ENCODE measurements at places on chromosomes 12 and 14.

DNA sequence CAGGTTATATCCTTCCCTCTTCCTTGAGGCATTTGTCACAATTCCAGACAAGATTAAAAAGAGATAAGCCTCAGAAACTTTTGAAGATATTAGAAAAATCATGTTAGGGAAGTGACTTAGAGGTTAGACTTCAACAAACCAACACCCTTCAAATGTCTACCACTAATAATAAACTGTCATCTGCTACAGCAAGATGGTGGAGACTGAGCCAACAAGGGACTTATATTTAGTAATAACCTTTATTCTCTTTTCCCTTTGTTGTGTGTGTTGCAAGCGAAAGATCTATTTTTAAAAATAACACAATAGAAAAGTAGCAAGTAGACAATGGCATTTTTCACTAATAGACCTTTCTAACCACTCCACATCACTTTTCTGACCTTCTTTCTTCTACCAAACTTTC is 28.6 kb downstream of the PRICKLE1 start:
- DNase-seq, result no peak

GRCh38 chr14:68951035-68951797 is 27.9 kb downstream of the ACTN1 start:
- DNase-seq, result no peak

- DNase-seq, result no peak
These were observed 33.4 kb upstream of the CD9 start for GRCh38 chr12:6166808-6167207.

DNA sequence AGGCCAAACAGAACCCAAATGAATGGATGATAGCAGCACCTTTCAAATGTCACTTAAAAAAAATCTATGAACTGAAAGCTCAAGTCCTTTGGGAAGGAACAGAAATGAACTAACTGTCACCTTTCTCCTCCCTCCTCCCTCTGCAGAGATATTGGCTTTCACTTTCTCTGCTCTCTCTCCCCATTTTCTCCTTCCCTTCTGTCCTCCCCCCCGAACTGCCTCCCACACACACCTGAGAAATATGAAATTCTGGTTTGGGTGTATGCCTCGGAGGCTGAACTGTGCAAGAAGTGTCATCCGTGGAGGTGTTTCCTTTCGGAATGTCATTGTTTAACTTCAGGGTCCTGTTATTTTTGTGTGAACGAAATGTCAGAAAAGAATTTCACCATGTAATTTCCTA is 87.8 kb downstream of the NEDD1 start:
- DNase-seq, result no peak

- no peak for DNase-seq
These were observed 15.0 kb upstream of the MAPKAPK5 start for GRCh38 chr12:111826992-111827391.

GRCh38 chr12:93154753-93155480 is 222.8 kb upstream of the NUDT4 start:
- DNase-seq, result no peak

GRCh38 chr12:83664650-83665049 is 977.9 kb downstream of the TMTC2 start:
- DNase-seq, result no peak

DNA sequence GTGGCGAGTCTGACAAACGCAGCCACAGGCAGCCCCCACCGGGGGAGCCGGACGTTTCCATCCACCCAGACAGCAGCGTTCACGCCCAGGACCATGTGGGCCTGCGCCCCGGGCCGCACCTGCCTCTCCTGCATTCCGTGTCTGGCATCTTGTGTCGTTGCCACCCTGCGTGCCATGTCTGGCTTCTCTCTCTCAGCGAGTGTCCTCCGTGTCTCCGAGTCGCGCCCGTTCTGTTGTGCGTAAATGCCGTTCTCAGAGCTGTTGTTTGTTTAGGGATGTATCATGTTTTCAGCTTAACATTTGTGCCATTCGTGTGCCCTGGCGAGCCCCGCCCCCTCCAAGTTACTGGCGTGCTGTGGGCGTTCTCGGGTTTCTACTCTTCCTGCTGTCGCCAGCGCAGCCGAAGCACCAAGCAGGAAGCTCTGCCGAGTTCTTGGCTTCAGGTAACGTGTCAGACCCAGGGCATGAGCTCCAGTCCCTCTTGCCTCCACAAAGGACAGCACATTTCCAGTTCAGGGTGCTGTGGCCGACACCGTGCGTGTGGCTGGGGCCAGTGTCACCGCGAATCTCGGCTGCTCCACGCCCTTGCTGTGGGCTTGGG is 34.6 kb downstream of the NOC4L start:
- peak; percentile 52 for DNase-seq

DNA sequence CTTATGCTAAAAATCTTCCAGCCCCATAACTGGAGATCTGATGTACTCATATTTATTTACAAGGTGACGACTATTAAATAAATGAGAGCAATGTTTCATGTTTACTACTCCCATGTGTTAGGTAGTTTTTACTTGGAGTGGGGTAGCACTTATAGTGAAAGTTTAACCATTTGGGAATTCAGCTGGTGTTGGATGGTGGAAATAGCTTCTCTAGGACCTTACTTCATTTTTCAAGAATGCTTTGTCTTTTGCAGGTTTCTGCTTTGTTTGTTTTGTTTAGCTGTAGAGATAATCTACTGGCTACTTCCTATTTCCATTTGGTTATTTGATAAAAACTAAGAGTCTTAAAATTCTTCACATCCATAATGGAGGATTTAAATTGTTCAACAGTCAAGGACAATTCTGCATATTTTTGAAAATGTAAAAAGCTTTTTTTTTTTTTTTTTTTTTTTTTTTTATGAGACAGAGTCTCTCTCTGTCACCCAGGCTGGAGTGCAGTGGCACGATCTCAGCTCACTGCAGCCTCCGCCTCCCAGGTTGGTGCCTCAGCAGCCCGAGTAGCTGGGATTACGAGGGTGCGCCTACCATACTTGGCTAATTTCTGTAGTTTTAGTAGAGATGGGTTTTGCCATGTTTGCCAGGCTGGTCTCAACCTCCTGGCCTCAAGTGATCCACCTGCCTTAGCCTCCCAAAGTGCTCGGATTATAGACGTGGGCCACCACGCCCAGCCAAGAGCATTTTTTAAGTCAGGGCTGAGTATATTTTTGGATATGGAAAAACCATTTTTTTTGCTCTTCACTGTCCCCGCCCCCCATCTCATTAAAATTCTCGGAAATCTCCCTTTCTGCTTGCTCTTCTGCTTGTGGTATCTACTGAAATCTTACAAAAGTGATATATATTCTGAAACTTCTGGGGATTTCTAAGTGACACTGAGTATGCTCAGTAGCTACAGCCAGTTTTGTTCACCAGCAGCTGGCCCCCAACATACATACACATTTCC is 1.4 kb upstream of the ABCD2 start:
- DNase-seq, result peak; percentile 60

DNA sequence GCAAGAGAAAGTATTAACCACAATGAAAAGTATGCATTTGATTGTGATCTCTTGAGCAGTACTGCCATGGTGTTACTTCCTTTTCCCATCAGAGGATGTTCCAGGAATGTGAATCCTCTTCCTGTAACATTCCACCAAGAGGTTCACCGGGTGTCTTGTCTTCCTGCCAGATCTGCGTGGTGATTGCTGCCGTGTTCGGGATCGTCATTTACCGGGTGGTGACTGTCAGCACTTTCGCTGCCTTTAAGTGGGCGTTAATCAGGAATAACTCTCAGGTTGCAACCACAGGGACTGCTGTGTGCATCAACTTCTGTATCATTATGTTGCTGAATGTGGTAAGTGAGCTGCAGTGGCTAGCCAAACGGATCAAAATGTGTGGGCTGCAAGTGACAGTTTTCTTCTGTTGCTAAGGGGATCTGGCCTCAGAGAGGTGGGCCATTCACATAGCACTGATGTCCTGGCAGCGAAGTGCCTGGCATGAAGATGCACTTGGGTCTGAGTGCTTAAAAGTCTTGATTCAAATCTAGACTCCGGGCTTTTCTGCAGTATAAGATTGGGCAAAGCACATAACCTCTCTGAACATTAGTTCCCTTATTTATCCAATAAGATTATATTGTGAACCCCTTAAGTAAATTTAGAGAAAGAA is 123.4 kb downstream of the SLC5A8 start:
- DNase-seq, result no peak

- DNase-seq, result no peak
These were observed 2.8 kb downstream of the CAND1 start for GRCh38 chr12:67271976-67272375.

DNA sequence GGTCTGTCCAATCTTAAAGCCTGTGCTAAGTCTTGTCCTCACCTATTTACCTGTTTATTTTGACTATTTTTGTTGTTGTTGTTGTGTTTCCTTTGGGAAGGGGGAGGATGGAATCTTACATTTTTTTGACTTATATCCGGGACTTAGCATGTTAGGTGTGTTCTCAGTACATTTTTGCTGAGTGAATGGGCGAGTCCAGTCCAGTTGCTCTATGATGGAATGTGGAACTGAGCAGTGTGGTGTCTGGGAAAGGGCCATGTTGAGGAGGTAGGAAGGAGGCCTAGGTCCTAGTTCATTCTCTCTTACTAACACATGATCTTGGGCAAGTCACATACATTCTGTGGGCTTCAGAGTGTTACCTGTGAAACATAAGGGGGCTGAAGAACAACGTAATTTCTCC is 80.9 kb upstream of the SLC38A2 start:
- DNase-seq, result no peak

- DNase-seq, result no peak
These were observed 67.2 kb downstream of the RIC8B start for GRCh38 chr12:106841510-106842302.

DNA sequence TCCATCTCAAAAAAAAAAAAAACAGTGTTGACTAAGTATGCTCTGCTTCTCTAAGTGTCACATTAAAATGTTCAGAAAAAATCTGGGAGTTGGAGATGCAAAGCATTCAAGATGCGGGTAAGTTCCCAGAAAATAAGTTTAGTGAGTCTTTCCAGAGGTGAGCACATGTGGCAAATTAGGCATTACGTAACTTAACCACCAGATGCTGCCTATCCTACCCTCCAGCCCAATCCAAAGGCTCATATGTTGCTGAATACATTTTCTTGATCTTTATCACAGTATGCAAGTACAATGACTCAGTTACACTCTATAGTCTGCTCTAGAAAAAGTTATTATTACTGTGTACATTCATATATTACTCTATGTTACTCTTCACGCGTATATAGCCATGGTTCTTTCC is 3.6 kb downstream of the SLC2A14 start:
- DNase-seq, result no peak

GRCh38 chr12:30358671-30359070 is 337.0 kb downstream of the IPO8 start:
- DNase-seq, result no peak

DNA sequence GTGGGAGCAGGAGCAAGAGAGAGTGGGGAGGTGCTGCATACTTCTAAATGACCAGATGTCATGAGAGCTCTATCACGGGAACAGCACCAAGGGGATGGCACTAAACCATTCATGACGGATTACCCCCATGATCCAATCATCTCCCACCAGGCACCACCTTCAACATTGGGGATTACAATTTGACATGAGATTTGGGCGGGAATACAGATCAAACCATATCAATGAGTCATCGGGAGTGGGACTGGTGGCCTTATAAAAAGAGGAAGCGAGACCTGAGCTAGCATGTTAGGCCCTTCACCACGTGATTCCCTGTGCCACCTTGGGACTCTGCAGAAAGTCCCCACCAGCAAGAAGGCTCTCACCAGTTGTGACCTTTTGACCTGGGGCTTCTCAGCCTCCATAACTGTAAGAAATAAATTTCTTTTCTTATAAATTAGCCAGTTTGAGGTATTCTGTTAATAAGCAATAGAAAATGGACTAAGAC is 28.7 kb downstream of the COX8C start:
- no peak for DNase-seq

- no peak for DNase-seq
These were observed 3.7 kb upstream of the RNASE9 start for GRCh38 chr14:20564501-20564997.

- no peak for DNase-seq
These were observed 1482.5 kb upstream of the TMEM132C start for GRCh38 chr12:126784328-126784921.

DNA sequence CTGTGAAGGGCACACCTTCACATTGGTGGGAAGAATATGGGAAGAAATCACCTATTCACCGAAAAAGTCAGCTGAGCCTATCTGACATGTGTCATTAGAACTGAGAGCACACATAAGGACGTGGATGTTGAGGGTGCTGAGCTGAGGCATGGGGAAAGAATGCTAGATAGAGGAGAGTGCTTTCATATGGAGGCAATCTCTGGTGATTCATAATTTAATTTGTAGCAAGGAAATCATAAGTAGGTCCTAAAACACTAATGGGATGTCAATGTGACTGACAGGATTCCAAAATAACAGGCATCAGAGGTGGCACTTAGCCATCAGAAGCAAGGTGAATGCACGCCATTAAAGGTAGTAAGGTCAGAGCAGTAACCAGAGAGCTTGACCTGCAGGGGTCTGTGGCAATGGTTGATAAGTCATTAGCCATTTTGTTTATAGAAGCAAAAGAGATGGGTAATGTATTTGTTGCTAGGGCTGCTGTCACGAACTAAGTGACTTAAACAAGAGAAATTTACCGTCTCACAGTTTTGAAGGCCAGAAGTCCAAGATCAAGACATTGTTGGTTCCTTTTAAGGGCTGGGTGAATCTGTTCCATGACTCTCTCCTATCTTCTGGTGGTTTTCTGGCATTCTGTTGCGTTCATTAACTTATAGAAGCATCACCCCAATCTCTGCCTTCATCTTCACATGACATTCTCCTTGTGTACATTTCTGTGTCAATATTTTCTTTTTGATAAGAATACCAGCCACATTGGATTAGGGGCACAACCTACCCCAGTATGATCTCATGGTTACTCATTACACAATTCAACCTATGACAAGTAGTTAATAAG is 69.3 kb downstream of the ANKS1B start:
- DNase-seq, result no peak

DNA sequence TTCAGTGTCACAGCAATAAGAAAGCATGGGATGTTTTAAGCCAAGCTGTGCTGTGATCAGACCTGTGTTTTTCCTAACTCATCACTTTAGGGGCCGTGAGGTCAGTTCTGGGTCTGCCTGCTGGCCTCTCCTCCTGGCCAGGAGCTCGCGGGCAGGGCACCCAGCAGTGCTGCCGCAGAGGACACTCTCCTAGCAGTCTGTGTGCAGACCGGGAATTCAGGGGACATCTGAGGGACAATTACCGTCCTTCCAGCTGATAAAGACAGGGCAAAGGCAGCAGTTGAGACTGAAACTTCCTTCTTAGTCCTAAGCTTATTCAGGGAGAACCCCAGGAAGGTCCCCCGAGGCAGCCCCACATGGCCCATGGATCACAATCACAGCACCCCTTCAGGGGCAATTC is 89.6 kb downstream of the CHGA start:
- DNase-seq, result no peak

- no peak for DNase-seq
These were observed 65.7 kb downstream of the PTHLH start for GRCh38 chr12:27906658-27907473.

DNA sequence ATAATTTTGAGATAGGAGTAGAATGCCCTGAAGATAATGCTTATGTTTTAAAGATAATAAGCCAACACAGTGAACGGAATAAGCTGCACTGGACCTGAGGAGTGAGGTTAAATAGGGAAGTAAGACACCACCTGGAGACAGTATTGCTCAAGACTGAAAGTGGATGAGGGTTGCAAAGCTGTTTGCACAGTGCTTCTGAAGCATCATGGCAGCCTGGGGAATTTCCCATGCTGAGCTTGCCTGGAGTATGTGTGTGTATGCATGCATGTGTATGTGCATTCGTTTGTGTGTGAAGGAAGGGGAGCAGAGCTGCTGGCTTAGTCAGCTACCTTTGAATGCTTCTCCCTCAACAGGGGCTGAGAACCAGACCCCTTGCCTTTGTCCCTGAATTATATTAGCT is 35.8 kb downstream of the BHLHE41 start:
- DNase-seq, result no peak
